ENCODE measurements at places on chromosomes 7 and 10. TPM values are rescaled to one million over a fixed set of nuclear protein-coding genes. Genes with fewer than 3 reads are reported as not detected.

DOCK1 gene
- total RNA-seq = 50.4 TPM

DNA sequence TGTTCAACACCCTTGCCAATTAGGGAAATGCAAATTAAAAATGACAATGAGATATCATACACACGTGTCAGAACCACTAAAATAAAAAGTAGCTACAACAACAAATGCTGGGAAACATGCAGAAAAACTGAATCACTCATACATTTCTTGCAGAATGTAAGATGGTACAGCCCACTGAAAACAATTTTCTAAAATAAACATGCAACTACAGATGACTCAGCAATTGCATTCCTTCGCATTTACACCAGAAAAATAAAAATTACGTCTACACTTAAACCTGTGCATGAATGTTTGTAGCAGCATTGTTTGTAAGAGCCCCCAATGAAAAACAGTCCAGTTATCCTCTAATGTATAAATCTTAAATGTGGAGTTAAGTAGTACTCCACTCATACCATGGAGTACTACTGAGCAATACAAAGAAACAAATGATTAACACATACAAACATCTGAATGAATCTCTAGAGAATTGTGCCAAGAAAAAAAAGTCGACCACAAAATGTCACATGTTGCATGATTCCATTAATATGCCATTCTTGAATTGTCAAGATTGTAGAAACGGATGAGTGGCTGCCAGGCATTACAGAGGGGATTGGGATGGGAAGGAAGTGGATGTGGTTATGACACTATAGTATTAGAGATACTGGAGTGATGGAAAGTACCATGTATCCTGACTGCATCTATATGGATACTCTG lies 134.6 kb upstream of the NPSR1 start:
- H3K4me3 ChIP-seq = no peak overlapping the region
- no peak for DNase-seq
- H3K4me1 ChIP-seq = no peaks in the 10 kb centered on the region

DNA sequence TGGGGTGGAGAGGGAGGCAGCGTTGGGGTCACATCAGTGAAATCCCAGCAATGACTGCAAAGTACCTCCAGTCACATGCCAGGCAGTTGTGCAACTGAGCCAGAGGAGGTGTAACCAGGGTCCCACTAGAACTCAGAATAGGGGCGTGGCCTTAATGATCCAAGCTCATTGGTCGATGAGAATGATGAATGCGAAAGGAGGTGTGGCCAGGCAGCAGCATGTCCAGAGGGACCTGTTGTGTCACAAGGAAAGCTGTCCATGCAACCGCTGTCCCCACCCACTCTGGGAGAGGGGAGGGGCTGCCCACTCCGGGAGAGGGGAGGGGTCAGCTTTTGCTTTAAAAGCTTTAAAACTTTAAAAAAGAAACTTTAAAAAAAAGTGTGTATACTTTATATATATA lies 25.3 kb upstream of the MTPAP start:
- no peak for DNase-seq
- no peaks in the 10 kb centered on the region for H3K4me1 ChIP-seq
- no peaks in the 10 kb centered on the region for H3K36me3 ChIP-seq

DNA sequence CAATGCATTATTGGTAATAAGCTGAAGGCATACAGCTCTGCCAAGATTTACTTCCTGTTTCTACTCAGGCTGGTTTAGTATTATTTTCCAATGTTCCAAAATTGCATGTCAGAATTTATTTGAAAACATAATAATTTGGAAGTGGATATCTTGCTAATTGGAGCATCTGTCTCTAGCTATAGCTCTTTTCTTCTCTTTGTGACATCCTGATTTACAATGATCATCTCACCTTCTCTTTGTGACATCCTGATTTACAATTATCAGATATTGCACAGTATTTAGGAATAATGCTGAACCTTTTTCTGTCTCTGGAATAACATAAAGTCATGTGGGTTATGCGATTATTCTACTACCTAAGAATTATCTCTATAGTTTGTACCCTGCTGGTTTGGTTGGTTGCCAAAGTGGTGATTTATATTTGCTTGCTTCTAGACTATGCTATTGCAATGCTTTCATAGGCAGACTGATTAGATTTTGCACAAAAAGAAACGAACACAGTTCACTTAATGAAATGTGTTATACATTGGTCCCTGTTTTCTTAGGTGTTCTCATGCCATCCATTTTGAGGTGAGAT lies 44.3 kb upstream of the CABCOCO1 start:
- H3K4me3 ChIP-seq = no peak overlapping the region
- no peak overlapping the region for H3K27ac ChIP-seq
- no peaks in the 10 kb centered on the region for H3K36me3 ChIP-seq
- H3K27me3 ChIP-seq = no peaks in the 10 kb centered on the region
- DNase-seq = no peak

DNA sequence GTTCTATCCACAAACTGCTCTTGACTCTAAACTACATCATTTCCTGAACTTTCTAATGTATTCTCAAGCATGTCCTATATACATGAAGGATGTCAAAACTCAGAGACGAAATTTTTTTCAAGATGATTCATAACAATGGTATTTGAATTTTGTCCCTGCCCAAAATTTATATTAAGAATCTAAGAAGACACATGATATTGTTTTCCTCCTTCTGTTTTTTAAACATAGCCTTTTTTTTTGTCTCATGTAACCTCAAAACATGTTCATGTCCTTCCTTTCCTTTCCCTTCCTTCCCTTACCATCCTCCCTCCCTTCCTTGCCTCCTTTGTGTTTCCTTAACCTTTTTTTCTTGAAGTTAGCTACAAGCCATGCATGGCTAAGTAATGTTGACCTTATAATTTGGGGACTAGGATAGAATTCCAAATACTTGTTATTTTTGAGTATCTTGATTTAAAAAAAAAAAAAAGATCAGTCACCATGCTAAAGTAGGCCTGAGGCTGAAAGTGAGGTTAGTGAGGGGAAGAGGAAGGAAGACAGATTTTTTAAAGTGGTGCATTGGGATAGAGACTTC lies 163.0 kb downstream of the SUGCT start:
- H3K27me3 ChIP-seq = no peaks in the 10 kb centered on the region
- no peaks in the 10 kb centered on the region for H3K4me1 ChIP-seq
- H3K4me3 ChIP-seq = no peak overlapping the region

- no peak overlapping the region for H3K4me3 ChIP-seq
- H3K4me1 ChIP-seq = no peaks in the 10 kb centered on the region
- no peak for DNase-seq
Measured at GRCh38 chr7:63042730-63043511, 955.7 kb upstream of the ZNF722 start.

DNA sequence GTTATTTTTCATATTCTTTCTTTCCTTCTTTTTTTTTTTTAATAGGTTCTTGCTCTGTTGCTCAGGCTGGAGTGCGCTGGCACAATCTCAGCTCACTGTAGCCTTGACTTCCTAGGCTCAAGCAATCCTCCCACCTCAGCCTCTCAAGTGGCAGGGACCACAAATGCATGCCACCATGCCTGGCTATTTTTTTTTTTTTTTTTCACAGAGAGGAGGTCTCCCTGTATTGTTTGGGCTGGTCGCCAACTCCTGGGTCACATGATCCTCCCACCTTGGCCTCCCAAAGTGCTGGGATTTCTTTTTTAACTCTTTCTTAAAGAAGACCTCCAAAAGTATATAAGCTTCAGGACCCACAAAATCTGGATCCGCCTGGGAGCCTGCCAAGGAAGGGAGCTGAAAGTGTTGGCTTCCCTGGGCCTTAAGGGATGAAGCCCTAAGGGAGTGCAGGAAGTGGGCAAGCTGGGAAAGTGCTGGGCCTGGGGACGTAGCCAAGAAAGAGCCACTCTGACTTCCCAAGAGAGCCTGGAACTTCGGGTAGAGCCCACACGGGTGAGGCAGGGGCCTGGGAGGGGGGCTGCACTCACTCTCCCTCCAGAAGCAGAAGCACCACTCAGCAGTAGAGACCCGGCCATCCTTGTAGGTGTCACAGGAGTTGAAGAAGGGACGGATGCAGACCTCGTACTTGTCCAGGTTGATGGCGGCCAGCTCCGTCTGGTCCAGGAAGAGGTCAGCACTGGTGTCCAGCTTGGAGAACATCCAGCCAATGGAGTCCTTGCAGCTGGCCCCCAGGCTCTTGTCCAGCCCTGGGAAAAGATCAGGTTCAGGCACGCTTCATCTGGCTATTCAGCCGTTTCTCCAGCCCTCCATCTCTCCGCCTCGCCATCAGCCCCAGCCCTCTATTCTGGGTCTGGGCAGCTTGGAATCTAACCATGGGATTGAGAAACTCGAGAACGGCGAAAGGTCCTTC lies 21.8 kb downstream of the SPOCK2 start:
- no peak overlapping the region for H3K4me3 ChIP-seq
- no peaks in the 10 kb centered on the region for H3K4me1 ChIP-seq
- no peaks in the 10 kb centered on the region for H3K27me3 ChIP-seq
- no peak for DNase-seq

GRCh38 chr7:22935269-22935668 lies 78.7 kb downstream of the HYCC1 start:
- H3K36me3 ChIP-seq = no peaks in the 10 kb centered on the region
- H3K4me1 ChIP-seq = no peaks in the 10 kb centered on the region
- no peak overlapping the region for H3K4me3 ChIP-seq
- no peaks in the 10 kb centered on the region for H3K27me3 ChIP-seq
- no peak for DNase-seq

KAZALD1 gene
- total RNA-seq = 4.9 TPM

DLG5 gene
- total RNA-seq = 192 TPM

- no peaks in the 10 kb centered on the region for H3K4me1 ChIP-seq
- no peaks in the 10 kb centered on the region for H3K36me3 ChIP-seq
- no peak overlapping the region for H3K27ac ChIP-seq
- H3K4me3 ChIP-seq = no peak overlapping the region
- H3K27me3 ChIP-seq = no peaks in the 10 kb centered on the region
Measured at GRCh38 chr10:80713398-80713928, 175.8 kb downstream of the SH2D4B start.

TMEM196 gene
- total RNA-seq = not detected

DNA sequence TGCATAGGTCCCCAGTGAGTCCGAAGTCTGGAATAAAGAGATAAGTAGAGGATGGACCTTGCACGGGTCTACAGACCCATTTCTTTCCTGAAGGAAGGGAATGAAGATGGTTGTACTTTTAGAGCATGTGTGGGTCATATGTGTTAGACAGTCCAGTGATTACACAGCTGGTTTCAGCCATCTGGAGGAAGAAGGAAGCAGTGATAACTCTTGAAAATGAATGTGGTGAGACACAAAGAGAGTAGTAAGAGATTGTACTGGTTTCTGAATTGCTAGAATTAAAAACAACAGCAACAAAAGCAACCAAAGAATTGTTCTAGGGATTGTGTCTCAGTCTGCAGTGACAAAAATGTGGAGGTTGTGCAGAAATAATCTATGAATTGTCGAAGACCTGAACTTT lies 258.9 kb downstream of the SUGCT start:
- no peaks in the 10 kb centered on the region for H3K4me1 ChIP-seq
- no peaks in the 10 kb centered on the region for H3K27me3 ChIP-seq
- H3K36me3 ChIP-seq = no peaks in the 10 kb centered on the region
- H3K4me3 ChIP-seq = no peak overlapping the region

- no peak for DNase-seq
- H3K27ac ChIP-seq = no peak overlapping the region
- no peaks in the 10 kb centered on the region for H3K27me3 ChIP-seq
- peaks cover 3% of the 10 kb centered on the region for H3K4me1 ChIP-seq
Measured at GRCh38 chr7:107898997-107899594, 8.1 kb downstream of the DLD start.

GPC2 gene
- total RNA-seq = 3.4 TPM

DNA sequence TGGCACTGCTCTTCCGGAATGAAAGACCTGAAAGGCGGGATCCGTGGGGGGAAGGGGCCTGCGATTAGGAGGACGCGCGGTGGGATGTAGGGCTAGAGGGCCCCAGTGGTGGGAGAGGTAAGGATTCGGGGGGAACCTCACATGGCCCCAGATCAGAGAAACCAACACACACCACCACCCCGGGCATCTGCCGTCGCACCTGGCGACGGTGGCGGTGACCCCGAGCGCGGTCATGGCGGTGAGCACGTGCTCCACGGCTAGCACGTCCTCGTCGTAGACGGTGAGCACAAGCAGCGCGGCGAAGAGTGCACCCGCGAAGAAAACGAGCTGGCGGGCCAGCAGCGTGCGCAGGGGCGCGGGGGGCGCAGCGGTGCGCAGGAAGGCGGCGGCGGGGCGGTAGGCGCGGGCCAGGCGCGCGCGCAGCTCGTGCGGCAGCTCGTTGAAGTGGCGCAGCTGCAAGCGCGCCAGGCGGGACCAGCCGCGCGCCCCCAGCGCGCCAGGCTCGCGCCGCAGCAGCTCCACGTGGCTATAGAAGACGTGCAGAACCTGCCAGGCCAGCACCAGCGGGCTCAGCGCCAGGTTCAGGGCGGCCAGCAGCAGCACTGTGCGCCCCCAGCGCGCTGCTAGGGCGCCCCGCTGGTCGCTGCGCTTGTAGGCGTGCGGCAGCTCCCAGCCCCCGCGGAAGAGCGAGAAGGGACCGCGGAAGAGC lies 5.7 kb downstream of the ATG9B start:
- peaks cover 38% of the 10 kb centered on the region for H3K27me3 ChIP-seq
- H3K4me1 ChIP-seq = peaks cover 10% of the 10 kb centered on the region
- H3K4me3 ChIP-seq = no peak overlapping the region

DNA sequence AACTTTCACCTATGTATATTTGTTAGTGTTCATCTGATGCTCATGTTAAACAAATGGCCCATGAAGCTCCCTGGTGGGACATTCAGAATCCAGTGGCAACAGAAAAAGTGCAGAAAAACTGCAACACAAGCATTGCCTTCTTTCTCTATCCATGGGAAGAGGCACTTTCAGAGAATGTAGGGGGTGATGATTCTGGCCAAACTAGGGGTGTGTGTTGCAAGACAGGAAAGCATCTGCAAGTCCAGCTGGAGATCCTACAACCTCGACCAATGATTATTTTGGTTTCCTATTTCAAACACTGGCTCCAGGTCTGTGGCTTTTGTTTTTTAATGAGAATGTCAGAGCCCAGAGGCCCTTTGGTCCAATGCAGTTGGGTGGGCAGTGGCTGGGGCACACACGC lies 198.7 kb downstream of the CXCL12 start:
- H3K27me3 ChIP-seq = no peaks in the 10 kb centered on the region
- peaks cover 4% of the 10 kb centered on the region for H3K4me1 ChIP-seq
- H3K36me3 ChIP-seq = no peaks in the 10 kb centered on the region
- H3K4me3 ChIP-seq = no peak overlapping the region

DNA sequence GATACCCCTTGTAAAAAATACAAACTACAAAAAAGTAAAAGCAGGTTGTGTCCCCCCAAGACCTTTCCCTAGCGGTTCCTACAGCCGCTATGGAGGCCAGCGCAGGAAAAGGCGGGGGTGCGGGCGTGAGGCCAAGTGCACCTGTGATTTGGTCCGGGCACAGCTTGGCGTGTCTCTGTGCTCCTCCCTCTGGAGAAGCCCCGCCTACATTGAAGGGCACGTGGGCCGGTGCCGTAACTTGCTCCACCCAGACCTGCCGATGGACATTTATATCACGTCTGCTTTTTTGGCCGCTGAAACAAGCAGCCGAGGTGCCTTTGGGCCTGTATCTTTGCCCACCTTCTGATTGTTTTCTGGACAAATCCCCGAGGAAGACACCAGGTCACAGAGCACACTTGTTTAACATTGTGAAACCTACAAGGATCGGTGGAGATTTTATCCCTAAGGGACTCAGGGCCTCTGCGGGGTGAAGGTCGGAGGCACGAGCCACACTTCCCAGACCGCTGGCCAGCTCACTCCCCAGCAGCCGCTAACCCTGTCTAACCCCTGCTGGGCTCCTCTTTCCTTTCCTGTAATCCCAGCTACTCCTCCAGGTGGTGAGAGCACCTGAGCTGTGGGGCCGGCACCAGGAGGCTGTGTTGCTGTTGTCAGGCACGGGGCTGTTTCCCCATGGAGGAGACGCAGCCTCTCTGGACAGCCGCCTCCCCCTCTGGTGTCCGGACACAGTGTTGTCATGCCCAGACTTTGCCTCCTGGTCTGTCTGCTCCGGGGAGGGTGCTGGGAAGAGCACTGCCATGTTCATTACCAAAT lies 18.8 kb upstream of the INPP5A start:
- H3K4me3 ChIP-seq = peak overlapping the region; percentile 29
- no peaks in the 10 kb centered on the region for H3K36me3 ChIP-seq
- H3K27ac ChIP-seq = peak overlapping the region; percentile 90
- peak; percentile 90 for DNase-seq
- peaks cover 30% of the 10 kb centered on the region for H3K4me1 ChIP-seq

Data from breast epithelium (tissue), 4 donors.